ENCODE measurements at places on chromosomes 7 and 10.
A peak's percentile ranks its signal among the peaks of the same experiment; 100 is the strongest.

DNA sequence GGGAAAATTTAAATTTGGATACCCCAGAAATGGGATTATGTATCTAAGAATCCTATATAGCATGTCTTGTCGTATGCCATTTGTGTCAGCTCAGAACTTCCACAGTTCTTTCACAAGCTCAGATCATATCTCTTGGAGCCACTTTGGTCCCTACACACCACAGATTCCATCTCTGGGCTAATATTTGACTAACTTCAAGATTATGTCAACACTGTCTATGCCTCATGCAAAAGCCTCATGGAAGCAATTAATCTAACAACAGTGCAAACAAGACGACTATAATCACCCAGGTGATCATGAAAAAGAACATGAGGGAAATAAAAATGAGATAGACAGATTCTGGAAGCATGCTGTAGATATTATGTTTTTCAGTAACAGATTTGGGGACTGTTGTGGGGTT, 189.1 kb downstream of the LRRTM3 start:
- DNase-seq = no peak

DNA sequence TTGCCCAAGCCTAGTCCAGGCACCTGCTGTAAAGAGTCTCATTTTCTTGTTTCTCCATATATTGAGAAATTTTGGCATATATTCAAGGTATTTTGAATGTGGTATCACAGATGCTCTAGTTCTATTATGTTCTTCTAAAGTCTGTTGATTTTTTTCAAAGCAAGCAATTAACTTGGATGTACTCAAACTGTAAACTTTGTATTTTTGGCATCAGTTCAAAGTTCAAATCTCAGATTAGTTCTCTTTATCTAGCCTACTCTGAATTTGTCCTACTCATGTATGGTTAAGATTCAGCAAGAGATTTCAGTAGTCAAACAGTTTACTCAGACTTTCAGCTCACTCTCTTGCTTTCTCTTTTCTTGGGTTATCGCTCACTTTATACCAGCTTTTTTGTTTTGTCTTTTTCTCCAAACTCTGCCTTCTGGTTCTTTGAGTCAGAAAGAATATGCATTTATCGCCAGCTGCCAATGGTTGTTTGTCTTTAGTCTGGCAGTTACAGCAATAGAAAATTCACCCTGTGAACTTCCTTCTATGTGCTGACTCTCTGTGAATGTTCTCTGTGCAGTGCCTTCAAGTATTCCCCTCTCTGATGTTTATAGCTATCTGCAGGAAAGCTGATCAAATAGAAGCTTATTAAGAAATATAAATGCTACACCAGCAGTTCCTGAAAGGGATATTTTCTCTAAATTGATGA, 56.0 kb downstream of the ANKRD7 start:
- no peak for DNase-seq

DNA sequence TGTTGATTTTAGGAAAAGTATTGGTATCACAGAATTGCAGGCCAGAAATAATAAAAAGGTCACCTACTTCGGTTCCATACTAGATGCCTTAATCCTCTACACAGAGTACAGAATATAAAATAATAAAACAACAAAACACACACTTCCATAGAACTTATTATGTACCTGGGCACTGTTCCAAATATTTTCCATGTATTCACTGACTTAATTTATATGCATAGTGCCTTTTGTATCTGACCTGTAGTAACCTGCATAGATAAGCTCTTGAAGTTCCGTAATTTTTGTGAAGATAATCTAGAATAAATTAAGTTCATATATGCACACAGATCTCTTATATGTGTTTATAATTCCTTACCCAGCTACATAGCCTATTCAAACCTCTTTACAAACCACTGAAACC, 78.3 kb downstream of the RAPGEF5 start:
- no peak for DNase-seq

GRCh38 chr7:117041822-117042221, 88.5 kb downstream of the ST7 start:
- DNase-seq = no peak

DNA sequence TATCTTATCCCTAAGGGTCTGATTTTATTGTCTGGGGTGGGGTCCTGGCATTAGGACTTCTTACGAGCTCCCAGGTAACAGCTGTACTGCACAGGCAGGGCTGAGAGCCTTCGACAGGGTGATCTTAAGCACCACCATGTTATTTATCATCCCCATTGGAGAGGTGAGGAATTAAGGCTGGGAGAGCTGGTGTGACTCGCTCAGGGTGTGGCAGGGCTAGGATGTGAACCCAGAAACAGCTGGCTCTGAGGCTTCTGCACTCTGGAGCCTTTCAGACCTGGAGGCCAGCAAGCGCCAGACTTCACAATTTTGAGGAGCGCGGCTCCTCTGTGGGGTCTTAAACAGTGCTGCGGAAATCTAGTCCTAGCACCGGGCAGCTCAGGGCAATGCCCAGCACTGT, 27.4 kb upstream of the NDST2 start:
- DNase-seq = no peak

DNA sequence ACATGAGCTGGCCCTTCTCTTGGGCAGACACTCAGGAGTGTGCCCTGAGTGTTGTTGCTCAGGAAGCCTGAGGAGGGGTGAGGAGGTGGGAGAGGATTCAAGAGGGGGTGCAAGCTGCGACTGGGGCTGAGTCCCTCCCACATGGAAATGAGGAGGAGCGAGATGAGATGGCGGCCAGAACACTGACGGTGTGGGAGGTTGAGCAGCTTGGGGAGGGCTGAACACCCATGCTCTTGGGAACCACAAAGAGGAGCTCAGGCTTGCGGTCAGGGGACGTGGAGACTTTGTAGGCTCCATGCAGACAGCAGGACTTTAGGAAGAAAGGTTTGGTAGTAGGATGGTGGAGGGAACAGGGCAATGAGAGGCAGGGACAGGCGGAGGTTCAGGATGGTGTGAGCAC, 163.2 kb upstream of the SHH start:
- no peak for DNase-seq

DNA sequence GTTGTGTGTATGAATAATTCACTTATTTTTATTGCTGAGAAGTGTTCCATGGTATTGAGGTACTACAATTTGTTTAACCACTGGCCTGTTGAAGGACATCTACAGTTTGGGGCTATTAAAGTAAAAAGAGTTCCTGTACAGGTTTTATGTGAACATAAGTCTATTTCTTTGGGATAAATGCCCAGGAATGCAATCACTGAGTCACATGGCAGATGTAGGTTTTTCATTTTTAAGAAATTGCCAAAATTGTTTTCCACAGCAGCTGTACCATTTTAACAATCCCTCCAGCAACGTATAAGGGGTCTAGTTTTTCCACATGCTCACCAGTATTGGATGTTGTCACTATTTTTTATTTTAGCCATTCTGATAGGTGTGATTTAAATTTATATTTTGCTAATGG, 243.9 kb downstream of the TNS3 start:
- no peak for DNase-seq

DNA sequence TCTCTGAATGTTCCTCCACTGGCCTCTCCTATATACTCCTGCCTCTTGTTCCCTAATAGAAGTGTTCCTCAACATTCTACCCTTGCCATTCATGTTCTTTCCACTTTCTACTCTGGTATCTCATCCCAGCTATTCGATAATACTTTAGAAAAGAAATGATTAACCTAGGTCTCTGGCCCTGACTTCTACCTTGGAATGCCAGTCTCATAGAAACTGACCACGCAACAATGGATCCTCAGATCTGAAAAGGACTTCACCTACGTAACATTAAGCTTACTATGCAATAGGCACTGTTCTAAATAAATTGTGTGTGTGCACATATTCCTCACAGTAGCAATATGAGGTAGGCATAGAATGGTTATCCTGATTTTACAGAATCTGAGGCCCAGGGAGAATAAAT, 234.5 kb downstream of the DNAJC1 start:
- DNase-seq = no peak

GRCh38 chr7:43588477-43589132, 5.7 kb downstream of the STK17A start:
- no peak for DNase-seq

DNA sequence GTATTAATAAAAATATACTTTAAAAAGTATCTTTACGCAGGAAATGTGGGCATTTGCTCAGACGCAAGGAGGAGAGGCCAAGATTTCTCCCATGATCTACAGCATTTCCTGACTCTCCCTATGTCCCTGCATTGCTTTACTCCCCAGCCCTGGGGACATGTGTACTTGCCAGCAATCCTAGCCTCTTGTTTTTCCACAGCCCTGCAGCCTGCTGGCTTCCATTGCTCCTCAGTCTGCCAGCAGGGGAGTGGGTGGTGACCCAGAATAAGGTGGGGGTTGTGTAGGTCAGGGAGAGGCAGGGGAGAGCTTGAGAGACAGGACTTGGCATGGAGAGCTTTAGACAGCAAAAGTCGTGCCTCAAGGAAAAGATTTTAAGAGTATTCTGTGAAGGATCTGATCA, 307.7 kb downstream of the CDK14 start:
- no peak for DNase-seq

DNA sequence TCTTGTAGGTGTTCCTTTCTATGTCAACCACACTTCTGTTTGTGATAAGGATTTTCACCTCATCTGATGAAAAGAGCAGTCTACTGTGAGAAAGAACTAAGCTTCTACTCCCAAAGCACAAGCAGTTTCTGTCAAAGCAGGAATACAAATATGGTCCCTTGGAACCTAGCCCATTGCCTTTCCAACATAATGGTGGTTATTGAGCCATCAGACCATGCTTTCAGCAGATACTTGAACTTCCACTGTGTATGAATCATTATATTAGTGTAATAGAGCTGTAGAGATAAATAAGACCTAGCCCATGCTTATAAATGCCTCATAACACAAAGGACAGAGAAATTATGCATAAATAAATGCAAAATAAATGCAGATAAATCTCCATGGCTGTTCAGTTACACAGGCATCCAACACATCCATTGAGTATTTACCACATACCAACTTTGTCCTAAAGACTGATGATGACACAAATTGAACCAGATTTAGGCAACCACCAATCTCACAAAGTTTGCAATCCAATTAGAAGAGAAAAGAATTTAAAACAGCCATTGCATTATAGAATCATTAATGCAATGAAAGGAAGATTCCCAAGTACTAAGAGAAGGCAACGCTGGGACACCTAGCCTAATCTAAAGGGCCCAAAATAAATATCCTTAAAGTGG, 729.4 kb upstream of the C7orf33 start:
- DNase-seq = no peak

GRCh38 chr7:28081016-28081415, 99.6 kb downstream of the JAZF1 start:
- DNase-seq = no peak

GRCh38 chr10:57303566-57303965, 942.5 kb upstream of the ZWINT start:
- DNase-seq = no peak

DNA sequence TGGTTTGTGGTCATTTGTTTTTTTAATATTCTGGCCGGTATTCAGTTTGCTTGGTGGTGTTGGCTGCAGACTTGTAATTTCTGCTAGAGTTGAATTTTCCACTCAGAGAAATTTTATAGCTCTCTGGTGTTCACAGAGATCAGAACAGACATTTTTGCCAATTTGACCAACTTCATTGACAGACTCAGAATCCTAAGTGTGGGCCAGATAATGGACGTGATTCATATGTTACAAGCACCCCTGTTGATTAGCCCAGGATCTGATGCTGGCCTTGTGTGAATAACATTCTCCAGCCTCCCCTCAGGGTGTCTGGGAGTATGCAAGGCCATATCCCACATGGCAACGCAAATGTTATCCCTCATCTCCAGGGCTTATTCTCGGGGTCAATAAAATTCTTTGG, 283.8 kb downstream of the C7orf25 start:
- DNase-seq = no peak

- no peak for DNase-seq
These were observed 39.9 kb downstream of the STRA8 start for GRCh38 chr7:135273581-135273980.

- no peak for DNase-seq
These were observed 25.4 kb upstream of the LRGUK start for GRCh38 chr7:134101716-134102115.

- no peak for DNase-seq
These were observed 23.2 kb upstream of the MALSU1 start for GRCh38 chr7:23275912-23276311.

DNA sequence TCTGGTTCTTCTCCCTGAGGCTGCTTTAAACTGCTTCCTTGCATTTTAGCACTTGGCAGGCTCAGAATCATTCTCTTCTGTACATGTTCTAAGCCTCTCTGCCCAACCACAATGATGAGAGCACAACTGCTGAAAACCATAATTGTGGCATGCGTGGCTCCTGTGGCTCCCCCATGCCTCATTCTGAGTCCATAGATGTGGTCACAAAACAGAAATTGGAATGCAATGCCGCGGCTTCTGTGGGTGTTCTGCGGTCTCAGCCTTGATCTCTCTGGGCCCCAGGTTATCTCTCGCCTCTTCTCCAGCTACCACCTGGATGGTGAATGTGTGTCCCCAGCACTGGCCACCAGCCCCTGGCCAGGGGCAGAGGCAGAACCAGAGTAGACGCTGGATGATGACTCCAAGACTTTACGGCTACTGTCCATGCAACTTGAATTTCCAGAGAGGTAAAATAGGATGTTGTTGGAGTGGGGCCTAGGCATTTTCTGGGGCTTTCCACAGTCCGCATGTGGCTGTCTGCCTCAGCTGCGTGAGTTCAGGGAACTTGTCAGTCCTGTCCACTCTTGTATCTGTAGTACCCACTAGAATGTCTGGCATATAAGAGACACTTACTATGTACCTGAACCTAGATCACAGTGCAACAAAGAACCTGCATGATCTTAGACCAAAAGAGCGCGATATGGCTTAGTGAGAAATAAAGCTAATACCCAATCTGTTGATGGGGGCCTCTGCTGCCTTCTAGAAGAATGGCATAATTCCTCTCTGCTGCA, 52.4 kb upstream of the ADRB1 start:
- peak; percentile 46 for DNase-seq

DNA sequence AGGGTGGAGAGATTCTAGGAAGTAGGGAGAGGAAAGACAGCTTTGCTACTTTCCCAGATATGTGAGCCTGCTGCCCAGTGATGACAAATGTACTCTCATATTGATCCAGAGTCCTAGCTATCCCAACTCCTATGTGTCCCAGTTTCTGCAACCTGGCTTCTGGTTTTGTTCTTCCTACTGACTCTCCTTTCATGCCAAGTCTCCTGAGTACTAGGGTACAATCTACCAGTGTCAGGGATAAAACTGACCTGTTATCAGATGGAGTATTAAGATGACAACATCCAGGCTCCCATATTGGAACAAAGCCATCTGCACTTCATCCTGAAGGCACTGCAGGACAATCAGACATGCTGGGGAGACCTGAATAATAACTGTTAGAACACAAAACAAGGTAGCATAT, 233.7 kb upstream of the PHYHIPL start:
- no peak for DNase-seq

GRCh38 chr10:124630551-124630950, 113.6 kb downstream of the FAM53B start:
- DNase-seq = no peak

GRCh38 chr7:31093282-31093681, 41.2 kb downstream of the ADCYAP1R1 start:
- no peak for DNase-seq

- no peak for DNase-seq
These were observed 920 bp downstream of the PRLHR start for GRCh38 chr10:118594392-118595063.

- no peak for DNase-seq
These were observed 20.3 kb downstream of the HKDC1 start for GRCh38 chr10:69240455-69240854.

All from activated CD8-positive, alpha-beta memory T cell treated with anti-CD3 and anti-CD28 coated beads for 48 hours (primary cell).